ENCODE measurements at places on chromosomes 1 and 21.

DNA sequence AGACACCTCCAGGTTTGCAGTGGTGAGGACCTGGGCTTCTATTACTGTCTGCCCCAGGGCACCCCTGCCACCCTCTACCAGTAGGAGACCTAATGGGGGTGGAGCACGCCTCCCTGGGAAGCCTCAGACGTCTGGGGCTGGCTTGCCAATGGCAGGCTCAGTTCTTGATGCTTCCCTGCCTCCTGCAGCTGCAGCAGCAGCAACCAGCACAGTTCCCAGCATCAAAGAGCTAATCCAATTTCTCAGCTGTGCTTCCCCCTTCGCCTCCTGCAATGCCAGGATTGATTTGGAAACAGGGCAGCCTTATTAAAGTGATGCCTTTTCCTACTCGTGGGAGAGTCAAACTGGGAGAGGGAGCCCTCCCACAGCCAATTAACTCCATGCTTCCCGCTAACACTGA is 8.2 kb downstream of the SYT2 start:
- DNase-seq = no peak

DNA sequence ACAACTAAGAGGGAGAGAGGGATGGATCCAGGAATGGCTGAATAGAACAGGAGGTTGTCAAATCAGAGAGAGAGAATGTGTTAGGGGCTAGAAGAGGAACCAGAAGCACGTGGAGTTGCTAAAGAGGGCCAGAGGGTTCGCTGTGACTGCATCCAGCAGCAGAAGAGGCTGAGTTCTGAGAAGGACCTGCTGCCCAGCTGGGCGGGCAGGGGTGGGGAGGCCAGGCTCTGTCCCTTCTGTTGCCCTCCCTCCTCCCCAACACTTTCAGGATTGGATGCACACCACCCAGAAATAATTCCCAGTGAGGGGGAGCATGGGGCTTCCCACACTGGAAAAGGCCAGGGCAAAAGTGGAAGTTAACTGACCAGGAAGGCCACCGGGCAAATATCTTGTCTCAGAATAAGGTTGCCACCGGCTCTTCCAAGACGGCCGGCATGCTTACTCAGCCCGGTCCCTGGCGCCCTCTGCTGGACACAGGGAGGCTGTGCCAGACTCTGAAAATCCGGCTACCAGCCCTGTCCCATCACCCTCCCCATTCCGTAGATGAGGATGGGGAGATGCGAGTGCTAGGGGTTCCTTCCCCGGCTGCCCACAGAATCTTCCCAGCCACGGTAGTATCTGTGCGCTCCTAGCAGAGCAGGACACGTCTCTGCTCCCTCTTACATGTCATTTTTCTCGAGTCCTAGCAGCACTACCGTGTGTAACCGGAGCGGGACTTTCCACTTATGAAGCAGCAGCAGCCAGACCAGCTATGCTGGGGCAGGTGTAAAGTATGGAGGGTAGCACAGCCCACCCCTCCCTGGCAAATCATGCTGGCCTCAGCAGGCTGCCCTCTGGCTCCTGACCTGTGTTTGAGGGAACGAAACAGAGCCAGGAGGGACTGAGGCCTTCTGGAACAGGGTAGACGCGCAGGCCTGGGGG is 46.8 kb upstream of the A3GALT2 start:
- DNase-seq = peak; percentile 92

- DNase-seq = no peak
Measured at GRCh38 chr21:21714426-21714825, 716.2 kb downstream of the NCAM2 start.

- no peak for DNase-seq
Measured at GRCh38 chr1:67193704-67194103, 27.4 kb downstream of the IL23R start.

GRCh38 chr1:109994654-109995053 is 10.1 kb downstream of the AHCYL1 start:
- DNase-seq = no peak

GRCh38 chr1:245870698-245871097 is 636.4 kb downstream of the SMYD3 start:
- DNase-seq = no peak

- DNase-seq = peak; percentile 20
Measured at GRCh38 chr21:33643658-33644311, 1.5 kb downstream of the ITSN1 start.

GRCh38 chr1:101410048-101410878 is 173.4 kb downstream of the S1PR1 start:
- DNase-seq = no peak

GRCh38 chr1:11507309-11507708 is 28.4 kb downstream of the DISP3 start:
- no peak for DNase-seq

DNA sequence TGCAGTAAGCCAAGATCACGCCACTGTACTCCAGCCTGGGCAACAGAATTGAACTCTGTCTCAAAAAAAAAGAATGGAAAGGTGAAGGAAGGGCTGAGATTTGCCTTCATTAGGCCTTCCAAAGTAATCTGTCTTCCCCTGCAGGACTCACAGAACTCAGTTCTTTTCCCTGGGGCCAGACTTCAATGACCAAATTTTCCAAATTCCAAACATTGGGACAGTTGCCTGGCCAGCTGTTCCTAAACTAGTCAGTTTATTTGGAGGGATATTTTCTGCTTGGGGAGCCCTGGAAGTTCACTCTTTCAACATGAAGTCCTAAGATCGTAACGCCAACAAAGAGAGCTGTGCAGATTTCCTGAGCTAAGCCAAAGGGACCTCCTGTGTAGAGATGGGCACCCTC is 5.4 kb upstream of the DEDD start:
- no peak for DNase-seq

GRCh38 chr1:217138799-217139466 is 415.7 kb upstream of the ESRRG start:
- no peak for DNase-seq

DNA sequence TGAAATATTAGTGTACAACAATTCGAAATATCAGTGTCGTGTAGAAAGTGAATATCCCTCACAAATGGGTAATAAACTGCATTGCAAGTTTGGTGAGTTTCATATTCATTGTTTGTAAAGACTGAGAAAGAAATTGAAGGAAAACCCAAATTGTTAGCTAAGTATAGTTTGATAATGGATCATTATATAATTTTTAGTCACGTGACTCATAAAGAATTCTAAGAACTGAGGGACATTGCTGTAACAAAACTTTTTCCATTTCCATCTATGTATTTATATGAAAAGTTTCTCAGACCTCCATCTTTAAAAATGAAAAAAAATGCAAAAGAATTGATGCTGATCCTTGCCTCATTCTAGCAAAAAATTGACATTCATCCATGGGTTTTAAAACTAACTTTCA is 36.0 kb upstream of the SGIP1 start:
- no peak for DNase-seq

DNA sequence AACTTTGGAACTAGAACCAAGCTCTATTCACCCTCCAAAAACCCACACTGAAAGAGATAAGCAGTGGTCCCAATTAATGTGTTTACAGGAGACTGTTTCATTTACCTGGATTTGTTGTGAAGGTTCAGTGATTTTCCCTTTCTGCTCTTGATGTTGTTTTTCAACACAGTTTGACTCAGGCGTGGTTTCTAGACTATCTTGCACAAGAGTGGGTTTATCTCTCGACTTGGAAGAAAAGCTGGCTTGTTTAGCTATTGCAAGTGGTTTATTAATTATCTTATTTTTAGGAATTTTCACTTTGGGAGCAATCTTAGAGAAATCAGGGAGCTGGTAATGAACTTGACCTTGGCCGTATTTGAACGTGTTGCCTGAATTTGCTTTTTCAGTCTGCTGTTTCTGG is 5.3 kb downstream of the AKNAD1 start:
- no peak for DNase-seq

GRCh38 chr1:19274636-19275035 is 13.9 kb downstream of the AKR7A3 start:
- peak; percentile 61 for DNase-seq

GRCh38 chr1:22530715-22531114 is 32.6 kb upstream of the EPHA8 start:
- no peak for DNase-seq

GRCh38 chr1:226882631-226883409 is 12.4 kb downstream of the PSEN2 start:
- peak; percentile 19 for DNase-seq

- peak; percentile 7 for DNase-seq
Measured at GRCh38 chr1:175600721-175601440, 142.5 kb downstream of the TNR start.

DNA sequence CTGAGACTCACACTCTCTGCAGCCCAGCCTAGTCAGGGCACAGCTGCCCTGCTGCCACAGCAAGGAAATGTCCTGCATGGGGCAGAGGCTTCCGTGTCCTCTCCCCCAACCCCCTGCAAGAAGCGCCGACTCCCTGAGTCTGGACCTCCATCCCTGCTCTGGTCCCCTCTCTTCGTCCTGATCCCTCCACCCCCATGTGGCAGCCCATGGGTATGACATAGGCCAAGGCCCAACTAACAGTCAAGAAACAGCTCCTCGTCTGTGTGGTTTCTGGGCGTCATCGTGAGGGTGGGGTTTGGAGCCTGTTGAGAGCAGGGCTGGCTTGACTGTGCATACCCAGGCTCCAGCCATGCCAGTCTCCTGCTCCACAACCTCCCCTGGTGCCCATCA is 19.5 kb downstream of the FAAH start:
- DNase-seq = peak; percentile 87

DNA sequence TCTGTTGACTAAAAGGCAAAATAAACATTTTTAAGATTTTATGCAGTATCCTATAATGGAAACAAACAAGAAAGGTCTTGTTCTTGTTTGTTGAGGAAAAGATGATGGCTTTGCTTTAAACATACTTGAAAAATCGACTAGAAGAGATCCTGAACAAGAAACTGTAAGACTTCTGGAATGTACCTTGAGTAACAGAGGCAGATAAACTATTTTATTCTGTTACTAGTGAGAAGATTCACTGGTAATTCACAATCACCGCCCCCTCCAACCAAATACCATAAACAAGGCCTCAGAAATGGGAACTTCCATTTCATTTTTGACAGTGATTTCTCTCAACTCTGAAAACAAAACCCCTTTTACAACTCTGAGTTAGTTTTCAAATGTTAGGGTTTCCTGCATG is 18.1 kb downstream of the TSEN15 start:
- DNase-seq = no peak

DNA sequence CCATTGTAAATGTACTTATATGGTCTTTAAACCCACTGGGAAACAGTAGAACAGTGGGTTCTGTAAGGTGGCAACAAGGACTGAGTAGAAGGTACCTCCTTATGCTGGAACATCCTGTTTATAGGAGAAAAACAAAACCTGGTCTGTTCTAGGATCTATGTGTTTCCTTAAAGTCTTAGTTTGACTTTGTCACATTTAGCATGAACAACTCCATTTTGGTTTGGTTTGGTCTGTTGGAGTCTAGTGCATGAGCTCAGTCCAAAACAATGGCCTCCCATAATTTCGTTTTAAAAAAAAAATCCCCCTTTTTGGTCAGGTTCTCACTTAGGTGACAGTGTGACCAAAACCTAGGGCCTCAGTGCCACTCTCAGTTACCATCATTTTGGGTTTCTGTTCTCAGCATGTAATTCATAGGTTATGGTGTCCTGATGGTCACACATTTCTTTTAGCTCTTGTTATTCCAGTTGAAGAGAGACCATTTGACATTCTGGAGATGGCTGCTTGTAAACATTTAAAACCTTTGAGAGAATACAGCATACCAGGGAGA is 66.4 kb upstream of the IL12RB2 start:
- no peak for DNase-seq

GRCh38 chr21:19522381-19522780 is 1118.8 kb upstream of the TMPRSS15 start:
- DNase-seq = no peak

- no peak for DNase-seq
Measured at GRCh38 chr1:12384836-12385456, 155.1 kb downstream of the VPS13D start.

DNA sequence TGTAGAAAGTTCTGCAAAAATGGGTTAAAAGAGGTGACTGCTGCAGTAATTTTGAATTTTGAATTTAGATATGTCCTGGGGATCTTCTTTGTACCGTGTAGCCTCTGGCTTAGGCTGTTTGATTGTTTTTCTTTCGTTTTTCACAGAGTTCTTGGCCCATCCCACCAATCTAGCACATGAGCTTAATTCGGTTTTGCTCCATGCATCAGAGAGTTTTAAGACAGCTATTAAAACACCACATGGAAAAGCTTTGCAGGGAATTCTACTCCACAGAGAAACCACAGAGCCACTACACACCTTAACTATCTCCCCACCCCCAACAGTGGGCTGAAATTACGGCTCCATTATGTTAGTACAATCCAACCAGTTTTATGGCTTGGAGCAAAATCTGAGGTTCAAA is 25.5 kb downstream of the SPAG17 start:
- no peak for DNase-seq

DNA sequence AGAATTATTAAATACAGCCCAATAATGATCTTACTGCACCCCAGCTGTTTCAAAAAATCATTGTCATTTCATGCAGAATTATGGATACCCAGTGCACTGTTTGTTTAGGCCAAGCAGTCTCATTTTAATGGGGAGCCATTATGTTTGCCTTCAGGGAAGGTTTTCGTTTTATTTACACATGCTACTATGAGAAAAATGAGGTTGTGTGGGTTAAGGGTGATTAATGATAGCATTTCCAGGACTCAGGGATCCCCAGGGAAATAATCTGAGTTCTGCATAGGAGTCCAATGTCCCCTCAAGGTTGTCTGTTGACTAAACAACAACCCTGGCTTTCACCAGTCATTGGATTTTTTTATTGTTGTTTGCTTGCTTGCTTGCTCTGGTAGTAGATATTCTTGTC is 71.0 kb upstream of the ZP4 start:
- no peak for DNase-seq

- DNase-seq = no peak
Measured at GRCh38 chr1:117683571-117684285, 77.9 kb downstream of the TENT5C start.

- peak; percentile 31 for DNase-seq
Measured at GRCh38 chr1:157819896-157820295, at the start of gene FCRL1. TSS of gene FCRL1 (minus strand) at chr1:157820120. CDS start at chr1:157820037, 83 bp downstream.

- DNase-seq = no peak
Measured at GRCh38 chr1:22350171-22350923, 101.3 kb upstream of the ZBTB40 start.
